ENCODE measurements at places on chromosomes 6 and 20.

GRCh38 chr20:4071178-4071693, 55.9 kb upstream of the RNF24 start:
- DNase-seq = no peak

GRCh38 chr6:113558431-113558830, 298.7 kb upstream of the MARCKS start:
- DNase-seq = no peak

GRCh38 chr20:59295531-59295930, 4.9 kb upstream of the EDN3 start:
- no peak for DNase-seq

- DNase-seq = no peak
Observed at GRCh38 chr6:18306977-18307376, 42.6 kb upstream of the DEK start.

DNA sequence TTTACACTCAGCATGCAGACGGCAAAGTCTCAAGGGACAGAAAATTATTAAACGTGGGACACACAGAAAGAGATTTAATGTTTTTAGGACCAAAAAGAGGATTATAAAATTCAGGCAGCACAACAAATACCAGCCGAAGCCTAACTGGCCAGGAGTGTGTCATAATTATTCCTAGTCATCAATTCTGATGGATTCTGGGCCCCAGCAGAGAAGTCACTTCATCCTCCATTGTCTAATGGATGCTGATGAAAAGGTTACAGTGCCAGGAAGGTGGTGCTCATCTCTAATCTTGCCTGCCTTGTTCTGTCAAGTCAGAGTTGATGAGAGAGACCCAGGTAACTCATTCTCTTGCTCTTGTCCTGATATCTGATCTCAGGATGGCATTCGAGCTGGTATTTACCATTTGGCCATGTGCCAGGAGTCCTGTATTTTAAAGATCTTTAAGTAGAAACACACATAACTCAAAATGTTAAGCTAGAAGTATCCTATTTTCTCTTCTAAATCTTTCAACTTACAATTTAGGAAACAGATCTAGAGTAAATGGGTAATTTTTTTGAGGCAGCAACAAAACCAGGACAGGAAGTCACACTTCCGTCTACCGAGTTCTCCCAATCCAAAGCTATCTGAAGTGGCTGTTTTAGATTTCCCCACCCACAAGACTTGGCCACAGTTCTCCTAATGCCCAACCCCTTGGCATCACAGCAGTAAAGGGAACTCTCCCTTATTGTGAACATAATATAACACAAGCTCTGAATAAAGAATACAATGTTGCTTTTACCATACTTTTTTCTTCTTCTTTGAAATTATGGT, 50.0 kb downstream of the ADAT2 start:
- DNase-seq = no peak

- no peak for DNase-seq
Observed at GRCh38 chr20:43835944-43836508, 78.6 kb upstream of the TOX2 start.

DNA sequence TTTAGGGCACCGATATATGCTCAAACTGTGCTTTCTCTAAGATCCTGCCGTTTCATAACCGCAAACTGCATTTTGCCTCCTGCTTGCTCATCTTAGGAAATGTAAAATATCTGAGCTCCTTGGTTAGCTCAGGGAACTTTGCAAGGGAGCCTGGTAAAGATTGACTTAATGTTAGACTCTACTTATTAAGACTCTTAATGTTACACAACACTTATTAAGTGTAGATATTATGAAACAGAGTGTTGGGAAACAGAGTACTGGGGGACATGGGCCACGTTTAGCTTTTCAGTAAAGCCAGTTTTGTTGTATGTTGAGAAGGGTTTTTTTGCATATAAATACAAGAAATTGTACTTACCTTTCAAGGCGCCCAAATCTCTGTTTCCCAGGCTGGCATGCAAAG, 1.9 kb downstream of the LTV1 start:
- DNase-seq = no peak

- no peak for DNase-seq
Observed at GRCh38 chr6:32991972-32992371, 17.4 kb downstream of the HLA-DOA start.

- no peak for DNase-seq
Observed at GRCh38 chr20:34517114-34517505, 888 bp downstream of the DYNLRB1 start.

DNA sequence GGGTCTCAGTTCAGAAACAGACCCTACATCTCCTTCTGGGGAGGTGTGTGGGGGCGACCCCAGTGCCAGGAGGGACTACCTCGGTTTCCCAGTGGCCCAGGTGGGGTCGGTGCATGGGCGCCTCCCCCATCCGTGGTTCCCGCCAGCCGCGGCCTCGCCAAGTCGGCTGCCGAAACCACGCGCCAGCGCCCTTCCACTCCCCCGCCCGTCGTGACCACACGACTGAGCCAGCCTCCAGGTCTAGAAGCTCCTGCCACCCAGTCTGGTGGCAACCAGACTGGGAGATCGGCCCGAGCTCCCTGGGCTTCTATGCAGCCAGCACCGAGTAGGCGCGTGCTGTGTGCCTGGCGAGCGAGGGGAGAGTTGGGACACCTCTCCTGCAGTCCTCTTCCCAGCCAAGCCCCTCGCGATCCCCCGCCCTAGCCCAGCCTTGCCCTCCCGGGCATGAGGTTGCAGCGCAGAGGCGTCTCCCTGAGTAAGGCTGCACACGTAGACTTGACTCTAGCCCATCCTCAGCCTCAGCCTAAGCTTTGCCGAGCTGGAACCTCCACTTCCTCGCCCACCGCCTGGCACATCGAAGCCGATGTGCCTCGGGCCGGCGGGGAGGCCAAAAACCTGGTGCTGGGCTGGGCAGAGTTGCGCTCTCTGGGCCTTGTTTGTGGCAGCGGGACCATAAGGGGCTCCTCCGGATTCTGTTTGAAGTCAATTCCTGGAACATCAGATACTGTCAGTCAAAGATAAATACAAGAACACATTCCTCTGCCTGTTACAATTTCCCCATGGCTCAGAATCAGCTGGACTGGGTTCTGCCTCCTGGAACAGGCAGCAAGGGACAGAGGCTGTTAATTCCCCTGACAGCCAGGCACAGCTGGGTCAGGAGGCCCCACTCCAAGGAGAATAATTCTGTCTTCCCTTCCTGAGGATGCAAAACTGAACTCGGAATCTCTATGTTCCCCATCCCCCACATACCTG, 1.5 kb upstream of the CPNE5 start:
- DNase-seq = no peak

DNA sequence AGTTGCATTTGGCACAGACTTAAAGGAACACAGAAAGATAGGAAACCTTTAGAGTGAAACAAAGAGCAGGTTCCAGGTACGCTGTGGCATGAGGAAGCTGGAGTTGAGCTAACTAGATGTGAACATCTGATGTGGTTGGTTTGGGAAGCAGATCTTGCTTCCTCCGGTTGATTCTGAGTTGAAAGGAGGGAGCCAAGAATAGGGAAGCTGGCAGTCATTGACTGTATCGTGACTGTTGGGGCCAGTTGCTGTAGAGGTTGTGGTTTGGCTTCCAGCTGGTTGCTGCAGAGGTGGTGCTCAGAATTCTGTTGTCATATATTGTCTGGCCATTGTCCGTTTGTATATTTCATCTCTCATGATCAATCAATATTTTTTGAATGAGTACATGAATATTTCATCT, 325.9 kb downstream of the PLCB1 start:
- DNase-seq = no peak

- DNase-seq = no peak
Observed at GRCh38 chr6:112468359-112468758, 121.2 kb downstream of the RFPL4B start.

GRCh38 chr6:39920157-39920556, 14.1 kb downstream of the MOCS1 start:
- DNase-seq = no peak

DNA sequence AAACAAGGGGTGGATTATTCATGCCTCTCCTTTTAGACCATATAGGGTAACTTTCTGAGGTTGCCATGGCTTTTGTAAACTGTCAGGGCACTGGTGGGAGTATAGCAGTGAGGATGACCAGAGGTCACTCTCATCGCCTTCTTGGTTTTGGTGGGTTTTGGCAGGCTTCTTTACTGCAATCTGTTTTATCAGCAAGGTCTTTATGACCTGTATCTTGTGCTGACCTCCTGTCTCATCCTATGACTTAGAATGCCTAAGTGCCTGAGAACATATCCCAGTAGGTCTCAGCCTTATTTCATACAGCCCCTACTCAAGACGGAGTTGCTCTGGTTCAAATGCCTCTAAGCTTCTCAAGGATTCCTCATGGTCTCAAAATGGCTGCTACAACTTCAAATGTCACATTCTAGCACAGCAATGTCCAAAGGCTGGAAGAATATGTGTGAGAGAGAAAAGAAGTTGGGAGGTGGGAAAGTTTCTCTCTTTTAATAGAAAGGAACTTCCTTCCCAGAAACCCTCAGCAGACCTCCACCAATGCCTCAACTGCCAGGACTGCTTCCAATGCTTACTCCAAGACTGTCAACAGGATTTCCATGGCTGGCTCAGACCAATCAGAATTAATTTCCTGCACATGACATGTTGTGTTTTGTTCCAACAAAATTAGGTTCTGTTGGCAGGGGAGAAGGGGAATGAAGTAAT, 46.6 kb upstream of the SLC9A8 start:
- DNase-seq = no peak

DNA sequence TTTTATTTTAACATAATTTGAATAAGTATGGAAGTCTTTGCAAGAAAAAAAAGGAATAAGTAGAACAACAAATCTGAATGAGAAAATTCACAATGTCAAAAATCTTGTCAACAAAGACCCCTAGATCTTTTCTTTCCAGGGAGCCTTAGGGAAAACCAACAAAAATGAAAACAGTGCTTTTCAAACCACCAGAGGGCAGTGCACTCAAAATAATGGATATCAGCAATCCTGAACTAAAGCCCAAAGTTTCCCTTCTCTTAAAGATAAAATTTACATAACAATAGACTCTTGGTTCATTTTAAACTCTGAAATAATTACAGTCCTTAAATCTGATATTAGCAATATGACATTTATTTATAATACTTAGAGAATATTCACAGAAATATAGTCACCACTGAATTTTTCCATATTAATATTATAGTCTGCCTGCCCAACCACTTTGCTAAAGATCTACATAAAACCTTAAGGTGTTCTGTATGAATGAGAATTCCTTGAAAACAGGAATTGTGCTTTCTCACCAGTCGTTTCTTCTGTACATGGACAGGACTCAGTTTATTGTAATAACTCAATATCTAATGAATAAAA, 105.3 kb upstream of the BMP5 start:
- no peak for DNase-seq

DNA sequence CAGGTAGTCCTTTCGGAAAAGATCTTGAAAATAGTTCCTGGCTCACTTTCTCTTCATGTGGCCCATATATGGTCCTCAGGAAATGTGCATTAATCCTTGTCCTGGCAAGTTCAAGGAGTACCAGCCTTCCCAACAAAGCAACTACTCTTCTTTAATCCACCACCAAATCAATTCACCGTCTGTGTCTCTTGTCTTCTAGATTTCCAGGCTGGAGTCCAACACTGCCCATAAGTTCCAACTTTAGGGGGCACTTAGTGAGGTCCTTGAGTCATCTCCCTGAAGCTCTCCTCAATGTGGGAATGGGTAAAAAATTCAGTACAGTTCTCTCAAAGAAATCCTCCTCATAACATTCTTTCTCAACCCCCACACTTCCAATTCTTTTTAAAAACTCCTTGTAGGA, 6.9 kb upstream of the DAAM2 start:
- no peak for DNase-seq

DNA sequence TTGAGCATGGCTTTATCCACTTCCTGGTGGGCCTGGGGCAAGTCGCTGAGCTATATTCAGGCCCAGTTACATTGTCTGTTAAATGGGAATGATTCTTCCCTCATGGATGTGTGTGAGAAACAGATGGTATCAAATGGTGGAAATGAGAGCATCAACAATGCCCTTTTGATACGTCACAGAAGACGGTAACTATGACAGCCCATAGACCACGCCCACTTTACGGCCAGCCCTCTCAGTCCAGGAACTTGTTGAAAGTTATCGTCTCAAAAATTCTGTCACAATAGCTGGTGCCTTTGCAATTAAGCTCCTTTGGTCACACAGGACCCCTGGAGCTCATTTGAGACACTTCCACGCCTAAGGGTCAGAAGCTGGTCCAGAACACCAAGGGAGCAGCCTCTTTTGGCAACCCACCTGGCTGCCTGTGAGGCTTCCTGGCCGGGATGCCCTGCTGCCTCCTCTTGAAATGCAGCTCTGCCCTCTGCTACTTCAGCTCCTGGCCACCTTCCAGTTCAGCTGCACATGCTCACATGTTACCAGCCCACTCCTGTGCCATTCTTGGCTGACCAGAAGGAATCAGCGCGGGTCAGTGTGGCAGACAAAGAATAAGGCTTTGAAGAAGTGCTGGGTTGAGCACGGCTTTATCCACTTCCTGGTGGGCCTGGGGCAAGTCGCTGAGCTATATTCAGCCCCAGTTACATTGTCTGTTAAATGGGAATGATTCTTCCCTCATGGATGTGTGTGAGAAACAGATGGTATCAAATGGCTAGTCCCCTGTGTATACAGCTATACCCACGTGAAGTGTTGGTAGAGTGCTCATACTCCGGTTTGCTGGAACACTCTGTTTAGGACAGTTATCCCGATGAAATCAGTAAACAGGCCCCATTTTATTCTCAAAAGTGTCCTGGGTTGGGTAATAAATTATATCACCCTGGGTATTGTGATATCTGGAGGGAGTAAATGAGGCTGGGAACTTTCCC, 199.2 kb upstream of the SUPT3H start:
- DNase-seq = no peak

DNA sequence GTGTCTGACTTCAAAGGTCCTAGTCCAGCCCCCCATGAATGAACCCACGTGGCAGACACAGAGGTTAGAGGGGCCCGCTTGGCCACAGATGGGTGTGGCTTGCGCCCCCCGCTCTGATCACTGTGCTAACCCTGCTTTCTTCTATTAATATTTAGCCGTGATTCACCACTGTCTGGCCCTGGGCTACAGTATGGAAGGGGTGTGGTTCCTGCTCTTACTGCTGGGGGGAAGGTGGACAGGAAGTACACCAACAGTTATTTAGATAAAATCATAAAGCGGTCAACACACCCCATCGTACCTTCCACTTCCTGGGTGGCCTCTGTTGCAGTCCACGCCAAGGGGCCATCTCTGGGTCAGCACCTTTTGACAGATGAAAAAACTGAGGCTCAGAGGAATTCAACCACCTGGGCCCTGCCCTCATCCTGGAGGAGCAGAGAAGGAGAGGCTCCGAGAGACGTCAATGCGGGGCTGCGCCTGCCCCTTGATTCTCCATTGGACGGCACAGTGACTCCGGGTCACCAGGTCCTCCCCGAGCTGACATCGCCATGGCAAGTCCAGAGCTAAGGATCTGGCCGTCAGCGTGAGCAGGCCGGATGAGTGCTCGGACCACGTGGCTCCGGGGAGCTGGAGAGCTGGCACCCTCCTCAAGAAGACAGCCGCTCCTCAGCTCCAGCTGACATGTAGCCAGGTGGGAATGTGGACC, 206.3 kb downstream of the PREX1 start:
- DNase-seq = no peak

Data from activated CD4-positive, CD25-positive, alpha-beta regulatory T cell treated with anti-CD3 and anti-CD28 coated beads, Interleukin-2, amount 50 U/mL, for 72 hours (primary cell).